ENCODE measurements at places on chromosomes 12 and 14. TPM values are rescaled to one million over a fixed set of nuclear protein-coding genes. Genes with fewer than 3 reads are reported as not detected.

Gene L2HGDH
- total RNA-seq: 1.5 TPM

Gene COPS7A
- total RNA-seq: 87.5 TPM

Gene ASCL1
- total RNA-seq: not detected

Gene IL31
- total RNA-seq: not detected

Gene TMEM233
- 0.62 TPM for total RNA-seq

Gene PTPRR
- not detected for total RNA-seq

Gene IL26
- total RNA-seq: not detected

Gene DIO3
- 1.2 TPM for total RNA-seq

Gene TAS2R9
- not detected for total RNA-seq

Gene CHGA
- total RNA-seq: 0.87 TPM

Gene NELL2
- 0.49 TPM for total RNA-seq

Gene A2M
- total RNA-seq: 189 TPM

Gene AKAP6
- total RNA-seq: 0.05 TPM

Gene SERPINA12
- not detected for total RNA-seq

Gene SHMT2
- 118 TPM for total RNA-seq

Gene DHH
- not detected for total RNA-seq

Gene APPL2
- 23.1 TPM for total RNA-seq

Gene DENND5B
- total RNA-seq: 6.4 TPM

Gene TRIM9
- total RNA-seq: 5.3 TPM

Gene DPF3
- 0.29 TPM for total RNA-seq

Gene CD163L1
- total RNA-seq: not detected

Gene MIA2
- total RNA-seq: 13.5 TPM

Gene ACSM4
- not detected for total RNA-seq

Gene NTF3
- not detected for total RNA-seq

Gene PAPLN
- 33.1 TPM for total RNA-seq

Gene TAS2R42
- total RNA-seq: not detected

Gene ITGB7
- total RNA-seq: not detected

Gene RBP5
- not detected for total RNA-seq

Gene ARF3
- total RNA-seq: 45.7 TPM

Gene PDE3A
- total RNA-seq: 7.4 TPM

Gene TESPA1
- not detected for total RNA-seq

Gene SYT1
- not detected for total RNA-seq

Gene ABCC9
- 3.6 TPM for total RNA-seq

Gene WSCD2
- total RNA-seq: not detected

Gene GLT8D2
- total RNA-seq: 79.5 TPM

Data from cardiac ventricle fibroblast (primary cell).